Pulmonary artery endothelial cell (primary cell): ENCODE measurements at places on chromosomes 12 and 14. TPM values are rescaled to one million over a fixed set of nuclear protein-coding genes. Genes with fewer than 3 reads are reported as not detected.

The IFNG-AS1 gene
- total RNA-seq = not detected in 2 replicates

The FAIM2 gene
- not detected in 2 replicates for total RNA-seq

The RHEBL1 gene
- total RNA-seq = 2.2 and 3.0 TPM in 2 replicates

The PRB2 gene
- not detected in 2 replicates for total RNA-seq

The LHX5 gene
- not detected in 2 replicates for total RNA-seq

The WSCD2 gene
- not detected in 2 replicates for total RNA-seq

The GDF3 gene
- total RNA-seq = 0.13 TPM in 1 of 2 replicates, not detected in the other

The MYF5 gene
- not detected in 2 replicates for total RNA-seq

The TMEM121 gene
- total RNA-seq = 8.4 and 15.6 TPM in 2 replicates

The RNASE7 gene
- not detected in 2 replicates for total RNA-seq

The ENDOU gene
- total RNA-seq = not detected in 2 replicates

The TAS2R7 gene
- not detected in 2 replicates for total RNA-seq

The MYO1H gene
- total RNA-seq = not detected in 2 replicates

The SERPINA6 gene
- total RNA-seq = not detected in 2 replicates

The SIX1 gene
- total RNA-seq = 0.73 and 1.4 TPM in 2 replicates

The ATP23 gene
- total RNA-seq = 8.4 and 10.6 TPM in 2 replicates

The GSC gene
- total RNA-seq = not detected in 2 replicates

The GPR68 gene
- 0.46 and 1.3 TPM in 2 replicates for total RNA-seq

The MGP gene
- total RNA-seq = 56.4 and 196 TPM in 2 replicates

The P2RX2 gene
- total RNA-seq = not detected in 2 replicates

The MUCL1 gene
- total RNA-seq = not detected in 2 replicates

The OR6C2 gene
- not detected in 2 replicates for total RNA-seq

The TNS2 gene
- 14.9 and 27.0 TPM in 2 replicates for total RNA-seq

The GCH1 gene
- 4.4 and 7.1 TPM in 2 replicates for total RNA-seq

The NRXN3 gene
- total RNA-seq = 0.04 and 0.07 TPM in 2 replicates

The TMEM30B gene
- 0.13 and 0.25 TPM in 2 replicates for total RNA-seq

The IQSEC3 gene
- total RNA-seq = not detected in 2 replicates

The PTPN21 gene
- 4.7 and 7.9 TPM in 2 replicates for total RNA-seq

The NEMP1 gene
- 6.0 and 15.1 TPM in 2 replicates for total RNA-seq

The FOXN4 gene
- not detected in 2 replicates for total RNA-seq

The DPPA3 gene
- total RNA-seq = not detected in 2 replicates

The COX8C gene
- not detected in 2 replicates for total RNA-seq

The LTA4H gene
- total RNA-seq = 87.8 and 90.6 TPM in 2 replicates

The TMEM132C gene
- total RNA-seq = 0.11 and 0.26 TPM in 2 replicates

The PLEKHG7 gene
- total RNA-seq = 0.07 TPM in 1 of 2 replicates, not detected in the other

The A2M gene
- 0.63 and 1.4 TPM in 2 replicates for total RNA-seq

The CCDC197 gene
- not detected in 2 replicates for total RNA-seq

The FSCB gene
- not detected in 2 replicates for total RNA-seq

The GLI1 gene
- total RNA-seq = 0.04 and 0.07 TPM in 2 replicates

The B4GALNT3 gene
- total RNA-seq = not detected in 2 replicates

The CRIP2 gene
- 166 and 183 TPM in 2 replicates for total RNA-seq

The BHLHE41 gene
- 0.21 and 0.26 TPM in 2 replicates for total RNA-seq

The VRTN gene
- total RNA-seq = not detected in 2 replicates

The NOS1 gene
- total RNA-seq = 0.04 and 0.07 TPM in 2 replicates

The TSPAN19 gene
- 0.07 and 0.14 TPM in 2 replicates for total RNA-seq

The GYS2 gene
- total RNA-seq = not detected in 2 replicates

The CAPZA3 gene
- not detected in 2 replicates for total RNA-seq

The ABCD2 gene
- under 0.01 TPM in 1 of 2 replicates, not detected in the other for total RNA-seq

The MIA2 gene
- total RNA-seq = 8.5 and 12.9 TPM in 2 replicates
